ENCODE measurements at places on chromosomes 5 and 9. TPM values are rescaled to one million over a fixed set of nuclear protein-coding genes. Genes with fewer than 3 reads are reported as not detected.

FAM221B gene
- 1.1 TPM for total RNA-seq

FBP2 gene
- not detected for total RNA-seq

GBGT1 gene
- total RNA-seq = 54.9 TPM

STXBP1 gene
- total RNA-seq = 48.8 TPM

ANKDD1B gene
- 0.93 TPM for total RNA-seq

- H3K27me3 ChIP-seq = no peaks in the 10 kb centered on the region
- H3K27ac ChIP-seq = no peak overlapping the region
- H3K36me3 ChIP-seq = peaks cover 89% of the 10 kb centered on the region
- no peaks in the 10 kb centered on the region for H3K4me1 ChIP-seq
Measured at GRCh38 chr9:107007402-107007801, 144.4 kb downstream of the ZNF462 start.

DNA sequence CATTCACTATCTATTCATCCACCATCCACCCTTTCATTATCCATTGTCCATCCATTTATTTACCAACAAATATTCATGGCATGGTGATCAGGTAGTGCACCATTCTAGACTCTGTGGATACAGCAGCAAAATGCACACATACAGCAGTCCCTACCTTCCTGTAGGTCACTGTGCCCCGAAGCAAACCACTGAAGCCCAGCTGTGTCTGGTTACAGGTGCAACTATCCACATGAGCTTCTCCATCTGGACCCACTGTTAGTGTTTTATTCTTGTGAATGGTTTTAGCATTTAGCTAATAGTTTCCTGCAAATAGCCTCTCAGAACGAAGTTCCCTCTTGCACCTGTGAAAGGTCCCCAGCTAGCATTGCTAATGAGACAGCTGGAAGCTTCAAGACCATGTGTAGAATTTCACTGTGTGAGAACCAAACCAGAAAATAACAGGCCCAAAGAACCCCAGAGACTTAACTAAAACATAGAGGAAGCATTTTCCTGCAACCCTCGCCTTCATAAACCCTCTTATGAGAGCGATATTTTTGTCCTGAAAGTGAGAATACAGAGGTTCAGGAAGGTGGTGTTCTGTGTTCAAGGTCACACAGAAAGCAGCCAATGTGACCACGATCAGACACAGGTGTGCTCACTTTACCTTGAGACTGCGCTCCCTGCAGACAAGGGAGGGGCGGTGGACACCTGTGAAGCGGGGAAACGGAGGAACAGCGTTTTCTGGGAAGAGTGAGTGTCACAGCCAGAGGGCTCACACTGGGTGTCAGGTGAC lies 18.5 kb downstream of the PAEP start:
- no peak overlapping the region for H3K27ac ChIP-seq
- no peaks in the 10 kb centered on the region for H3K4me1 ChIP-seq
- peak; percentile 55 for DNase-seq
- H3K27me3 ChIP-seq = no peaks in the 10 kb centered on the region

DNA sequence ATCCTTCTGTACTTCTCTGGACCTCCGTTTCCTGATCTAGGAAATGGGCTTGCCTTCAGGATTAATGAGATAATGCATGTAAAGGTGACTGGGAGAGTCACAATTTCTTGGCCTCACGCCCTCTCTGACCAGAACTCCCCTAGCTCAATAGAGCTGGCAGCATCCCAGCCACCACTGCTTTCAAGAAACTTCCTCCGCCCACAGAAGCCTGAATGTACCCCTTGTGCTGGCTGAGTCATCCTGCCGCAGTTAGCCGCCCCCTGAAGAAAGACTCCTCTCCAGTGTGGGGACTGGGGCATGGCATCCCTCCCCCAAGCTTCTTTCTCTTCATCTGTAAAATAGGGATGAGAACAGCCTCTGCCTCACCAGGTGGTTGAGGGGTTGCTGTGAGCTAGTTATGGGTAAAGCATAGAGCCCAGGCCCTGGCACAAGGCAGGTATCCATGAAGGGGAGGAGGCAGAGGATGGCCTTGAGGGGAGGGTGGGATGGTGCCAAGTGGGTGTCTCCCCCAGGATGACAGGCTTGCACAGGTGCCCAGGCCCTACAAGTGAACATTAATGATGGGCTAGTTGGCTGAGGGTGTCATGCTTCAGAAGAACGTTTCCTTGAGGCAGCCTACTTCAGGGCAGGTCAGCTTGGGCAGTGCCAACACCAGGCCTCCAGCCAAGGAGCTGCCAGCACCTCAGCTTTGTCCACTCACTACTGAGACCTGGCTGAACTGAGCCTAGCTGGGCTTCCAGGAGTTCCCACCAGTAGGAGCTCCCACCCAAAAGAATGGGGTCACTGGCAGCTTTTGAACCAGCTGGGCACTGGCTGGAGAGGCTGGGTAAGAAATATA lies 3.4 kb downstream of the PDLIM4 start:
- peaks cover 16% of the 10 kb centered on the region for H3K36me3 ChIP-seq
- peaks cover 50% of the 10 kb centered on the region for H3K4me1 ChIP-seq
- peak overlapping the region; percentile 39 for H3K27ac ChIP-seq
- H3K4me3 ChIP-seq = peak overlapping the region; percentile 87

DNA sequence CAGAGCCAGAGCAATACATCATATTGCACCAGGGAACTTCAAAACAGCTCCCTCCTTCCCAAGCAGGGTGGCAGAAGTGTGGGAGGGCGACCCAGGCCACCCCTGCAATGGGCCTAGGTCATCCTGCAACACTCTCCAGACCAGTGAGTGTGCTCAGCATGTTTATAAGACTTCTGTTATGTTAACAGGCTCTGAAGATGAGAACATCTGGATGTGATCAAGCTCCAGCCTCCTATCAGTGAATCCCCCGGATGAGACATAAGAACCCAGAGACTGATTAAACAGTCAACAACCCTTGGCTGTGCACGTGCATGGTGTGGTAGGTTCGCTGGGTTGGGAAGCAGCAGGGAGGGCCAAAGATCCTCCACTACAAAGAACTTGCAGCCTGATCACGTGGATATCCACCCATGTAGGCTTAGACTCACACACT lies 63.3 kb downstream of the ABCA1 start:
- H3K27me3 ChIP-seq = no peaks in the 10 kb centered on the region
- H3K27ac ChIP-seq = no peak overlapping the region
- H3K36me3 ChIP-seq = peaks cover 5% of the 10 kb centered on the region
- H3K4me3 ChIP-seq = no peak overlapping the region
- no peak for DNase-seq

- peaks cover 5% of the 10 kb centered on the region for H3K27me3 ChIP-seq
- peaks cover 5% of the 10 kb centered on the region for H3K36me3 ChIP-seq
- DNase-seq = peak; percentile 70
- H3K4me1 ChIP-seq = peaks cover 15% of the 10 kb centered on the region
Measured at GRCh38 chr5:141637123-141637766, 448 bp downstream of the RELL2 start.

GRCh38 chr5:56837381-56837780 lies 22.0 kb downstream of the MAP3K1 start:
- no peaks in the 10 kb centered on the region for H3K27me3 ChIP-seq
- peak overlapping the region; percentile 61 for H3K27ac ChIP-seq
- H3K4me3 ChIP-seq = no peak overlapping the region
- peaks cover 63% of the 10 kb centered on the region for H3K4me1 ChIP-seq
- no peak for DNase-seq

GRCh38 chr5:97162045-97162444 lies 19.6 kb upstream of the LIX1 start:
- no peak for DNase-seq
- H3K36me3 ChIP-seq = peaks cover 26% of the 10 kb centered on the region
- no peak overlapping the region for H3K4me3 ChIP-seq
- H3K27me3 ChIP-seq = no peaks in the 10 kb centered on the region
- no peak overlapping the region for H3K27ac ChIP-seq

GRCh38 chr5:78675956-78676730 lies 27.6 kb upstream of the LHFPL2 start:
- no peak overlapping the region for H3K4me3 ChIP-seq
- H3K27ac ChIP-seq = no peak overlapping the region
- no peak for DNase-seq
- no peaks in the 10 kb centered on the region for H3K36me3 ChIP-seq
- H3K4me1 ChIP-seq = peaks cover 5% of the 10 kb centered on the region

- no peaks in the 10 kb centered on the region for H3K27me3 ChIP-seq
- H3K4me1 ChIP-seq = peaks cover 12% of the 10 kb centered on the region
- no peaks in the 10 kb centered on the region for H3K36me3 ChIP-seq
- H3K27ac ChIP-seq = no peak overlapping the region
- H3K4me3 ChIP-seq = no peak overlapping the region
Measured at GRCh38 chr5:91177085-91177484, 206.0 kb downstream of the ARRDC3 start.

GRCh38 chr9:136170006-136170901 lies 34.7 kb downstream of the LHX3 start:
- peaks cover 4% of the 10 kb centered on the region for H3K27me3 ChIP-seq
- no peak overlapping the region for H3K4me3 ChIP-seq
- no peaks in the 10 kb centered on the region for H3K36me3 ChIP-seq
- peaks cover 18% of the 10 kb centered on the region for H3K4me1 ChIP-seq
- peak overlapping the region; percentile 56 for H3K27ac ChIP-seq

- no peaks in the 10 kb centered on the region for H3K36me3 ChIP-seq
- H3K4me3 ChIP-seq = peak overlapping the region; percentile 4
- no peak for DNase-seq
- peaks cover 39% of the 10 kb centered on the region for H3K4me1 ChIP-seq
Measured at GRCh38 chr5:111762895-111763294, 5.9 kb upstream of the NREP start.

DNA sequence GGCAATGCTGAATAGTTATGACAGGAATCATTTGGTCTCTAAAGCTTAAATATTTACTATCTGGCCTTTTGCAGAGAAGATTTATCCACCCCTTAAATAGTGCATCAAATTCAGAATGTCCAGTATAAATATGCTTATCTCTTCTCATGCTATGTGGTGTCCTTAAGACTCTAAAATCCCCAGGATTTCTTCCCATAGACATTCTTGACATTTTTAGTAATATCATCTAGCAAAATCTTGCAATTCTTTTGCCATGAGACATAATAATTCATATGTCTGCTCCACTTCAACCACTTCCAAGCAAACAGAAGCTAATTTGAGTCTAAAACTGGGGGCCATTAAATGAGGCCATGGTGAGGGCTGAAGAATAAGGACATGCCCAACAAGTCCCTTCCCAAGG lies 1923.4 kb upstream of the CDH9 start:
- H3K36me3 ChIP-seq = no peaks in the 10 kb centered on the region
- no peak overlapping the region for H3K27ac ChIP-seq
- peaks cover 12% of the 10 kb centered on the region for H3K27me3 ChIP-seq
- no peak overlapping the region for H3K4me3 ChIP-seq

- no peaks in the 10 kb centered on the region for H3K27me3 ChIP-seq
- H3K36me3 ChIP-seq = peaks cover 9% of the 10 kb centered on the region
- H3K4me3 ChIP-seq = no peak overlapping the region
- peaks cover 9% of the 10 kb centered on the region for H3K4me1 ChIP-seq
- no peak for DNase-seq
- H3K27ac ChIP-seq = peak overlapping the region; percentile 70
Measured at GRCh38 chr9:127463911-127464310, 12.6 kb downstream of the LRSAM1 start.

- H3K36me3 ChIP-seq = peaks cover 3% of the 10 kb centered on the region
- DNase-seq = no peak
- no peak overlapping the region for H3K4me3 ChIP-seq
- no peaks in the 10 kb centered on the region for H3K27me3 ChIP-seq
- H3K27ac ChIP-seq = no peak overlapping the region
Measured at GRCh38 chr9:70602321-70603019, 188.0 kb upstream of the KLF9 start.

DNA sequence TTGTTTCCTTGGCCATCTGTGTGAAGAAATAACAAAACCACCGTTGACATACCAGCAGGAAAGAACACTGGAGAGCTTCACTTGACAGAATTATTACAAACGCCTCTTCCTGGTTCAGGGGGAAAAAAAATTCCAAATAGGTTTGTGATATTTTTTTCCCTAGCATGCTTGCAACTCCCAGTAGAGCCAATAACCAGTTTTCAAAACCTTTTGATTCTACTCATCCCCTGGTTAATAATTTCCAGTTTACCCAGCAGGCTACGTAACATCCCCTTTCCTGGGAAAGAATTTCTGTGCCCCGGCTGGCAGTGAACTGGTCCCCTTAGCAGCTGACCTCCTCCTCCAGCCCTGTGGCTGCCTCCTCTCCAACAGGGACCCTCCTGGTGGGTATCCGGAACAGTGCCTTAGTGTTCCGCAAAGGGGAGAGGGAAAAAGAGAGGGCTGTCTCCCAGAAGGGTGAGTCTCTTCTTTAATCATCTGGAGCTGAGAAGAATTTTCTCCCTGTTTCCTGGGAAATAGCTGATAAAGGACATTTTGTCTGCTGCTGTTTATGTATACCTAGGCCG lies 72.8 kb upstream of the BOD1 start:
- no peaks in the 10 kb centered on the region for H3K27me3 ChIP-seq
- H3K36me3 ChIP-seq = no peaks in the 10 kb centered on the region
- H3K27ac ChIP-seq = peak overlapping the region; percentile 55
- H3K4me1 ChIP-seq = peaks cover 28% of the 10 kb centered on the region
- DNase-seq = no peak

DNA sequence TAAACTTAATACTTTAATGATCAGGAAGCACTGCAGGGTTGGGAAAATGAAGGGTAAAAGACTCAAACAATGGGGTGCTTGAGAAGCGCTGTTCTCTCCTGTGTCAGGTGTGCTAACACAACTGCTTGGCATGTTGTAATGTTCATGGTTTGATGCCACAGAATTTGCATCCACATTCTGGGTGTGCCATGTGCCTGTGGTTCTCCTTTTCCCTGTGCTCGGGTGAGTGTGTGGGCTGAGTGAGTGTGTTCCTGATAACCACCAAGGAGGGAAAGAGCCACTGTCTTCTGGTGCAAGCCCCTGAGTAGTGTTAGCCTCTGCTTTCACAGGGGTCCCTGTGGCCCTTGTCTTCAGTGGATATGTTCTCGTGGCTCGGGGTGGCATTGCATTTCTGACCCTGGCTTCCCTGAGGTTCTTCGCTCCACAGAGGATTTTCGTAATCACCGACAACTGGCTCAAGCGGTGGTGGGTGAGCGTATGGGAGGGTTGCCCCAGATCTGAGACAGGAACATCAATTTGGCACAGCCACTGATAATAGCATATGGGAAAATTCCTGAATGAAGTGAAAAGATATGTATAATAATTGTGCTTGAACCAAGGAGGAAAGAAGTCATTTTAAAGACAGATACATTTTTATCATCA lies 102.0 kb downstream of the MVB12B start:
- H3K4me1 ChIP-seq = peaks cover 3% of the 10 kb centered on the region
- peaks cover 6% of the 10 kb centered on the region for H3K36me3 ChIP-seq
- no peaks in the 10 kb centered on the region for H3K27me3 ChIP-seq
- H3K27ac ChIP-seq = no peak overlapping the region
- DNase-seq = peak; percentile 44
- H3K4me3 ChIP-seq = no peak overlapping the region
